ENCODE measurements at places on chromosomes 2 and 18. TPM values are rescaled to one million over a fixed set of nuclear protein-coding genes. Genes with fewer than 3 reads are reported as not detected.

Gene TRMT61B
- 8.2 TPM for polyA plus RNA-seq

Gene PKDCC
- 115 TPM for polyA plus RNA-seq

Gene DTNA
- 17.2 TPM for polyA plus RNA-seq

Gene NEURL3
- polyA plus RNA-seq: 0.03 TPM

Gene MAP3K19
- not detected for polyA plus RNA-seq

Gene SLC9A4
- not detected for polyA plus RNA-seq

Gene ASB1
- polyA plus RNA-seq: 34.4 TPM

Gene COL4A4
- polyA plus RNA-seq: 0.33 TPM

Gene CD8B2
- polyA plus RNA-seq: 0.02 TPM

Gene SMYD1
- 0.06 TPM for polyA plus RNA-seq

Gene DNAH7
- polyA plus RNA-seq: 0.08 TPM

Gene PLEKHB2
- polyA plus RNA-seq: 44.0 TPM

Gene ADAM23
- polyA plus RNA-seq: 9.9 TPM

Gene UGT1A10
- polyA plus RNA-seq: not detected

Gene FZD7
- polyA plus RNA-seq: 176 TPM

Gene GKN1
- polyA plus RNA-seq: not detected

Gene IL36B
- polyA plus RNA-seq: not detected

Gene CCDC74B
- polyA plus RNA-seq: 6.4 TPM

Gene CAPN14
- polyA plus RNA-seq: not detected

Gene DPYSL5
- 11.9 TPM for polyA plus RNA-seq

Gene HOXD12
- not detected for polyA plus RNA-seq

Gene PAIP2B
- 8.4 TPM for polyA plus RNA-seq

Gene DNMT3A
- 33.6 TPM for polyA plus RNA-seq

Gene CTAGE1
- not detected for polyA plus RNA-seq

Gene CFAP210
- 0.03 TPM for polyA plus RNA-seq

Gene SCN9A
- 2.0 TPM for polyA plus RNA-seq

Gene REG3A
- polyA plus RNA-seq: not detected

Gene BOK
- 37.6 TPM for polyA plus RNA-seq

Gene TUBA3D
- 0.36 TPM for polyA plus RNA-seq

Gene ZNF804A
- polyA plus RNA-seq: 0.02 TPM

Gene NAT8
- polyA plus RNA-seq: not detected

Gene CTIF
- polyA plus RNA-seq: 9.3 TPM

Gene SP100
- 0.16 TPM for polyA plus RNA-seq

Gene EDAR
- not detected for polyA plus RNA-seq

Gene ARHGEF4
- polyA plus RNA-seq: 10.6 TPM

Gene COL4A3
- polyA plus RNA-seq: 0.12 TPM

Gene ICA1L
- 0.71 TPM for polyA plus RNA-seq

Gene MTERF4
- polyA plus RNA-seq: 28.5 TPM

Gene FEV
- polyA plus RNA-seq: not detected

Gene ANO7
- 3.2 TPM for polyA plus RNA-seq

Gene PPIG
- 10.2 TPM for polyA plus RNA-seq

Gene E2F6
- 8.3 TPM for polyA plus RNA-seq

Gene CAVIN2
- 0.03 TPM for polyA plus RNA-seq

Gene CPO
- 0.50 TPM for polyA plus RNA-seq

Gene EFEMP1
- 23.2 TPM for polyA plus RNA-seq

Gene POTEC
- polyA plus RNA-seq: not detected

Gene IL1R2
- 0.06 TPM for polyA plus RNA-seq

Gene LRRTM4
- 3.6 TPM for polyA plus RNA-seq

Gene LONRF2
- polyA plus RNA-seq: 0.24 TPM

Gene TEKT4
- not detected for polyA plus RNA-seq

Gene GPR35
- polyA plus RNA-seq: 0.67 TPM

Gene IL1F10
- not detected for polyA plus RNA-seq

Gene PRSS56
- 0.03 TPM for polyA plus RNA-seq

Gene UGT1A8
- 0.03 TPM for polyA plus RNA-seq

Gene ZAP70
- 0.15 TPM for polyA plus RNA-seq

Gene AKAIN1
- polyA plus RNA-seq: not detected
